Mesothelial cell of epicardium (in vitro differentiated cells): ENCODE measurements at places on chromosomes 5 and 9.
A peak's percentile ranks its signal among the peaks of the same experiment; 100 is the strongest.

GRCh38 chr5:134124289-134125038, 10.0 kb downstream of the TCF7 start:
- no peak for DNase-seq

DNA sequence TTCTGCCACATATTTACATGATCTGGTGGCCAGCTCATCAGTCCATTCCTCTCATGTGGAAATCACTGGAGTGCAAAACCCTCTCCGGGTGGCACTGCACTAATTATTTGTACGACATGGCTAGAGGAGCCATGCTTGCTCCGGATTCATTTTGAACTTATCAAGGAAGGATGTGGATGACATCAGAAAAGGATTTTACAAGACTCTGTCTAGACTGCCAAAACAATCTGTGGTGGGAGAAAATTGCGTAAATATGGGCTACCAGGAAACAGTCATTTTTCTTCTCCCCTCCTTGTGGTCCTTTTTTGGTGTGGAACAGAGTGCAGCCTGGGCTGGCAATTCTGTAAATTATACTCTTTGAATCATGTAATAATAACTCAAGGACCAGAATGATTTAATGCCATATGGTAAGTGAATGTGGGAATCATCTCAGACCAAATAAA, 123.4 kb upstream of the IFNE start:
- no peak for DNase-seq

- no peak for DNase-seq
These were observed 657.9 kb downstream of the TLR4 start for GRCh38 chr9:118362123-118362522.

DNA sequence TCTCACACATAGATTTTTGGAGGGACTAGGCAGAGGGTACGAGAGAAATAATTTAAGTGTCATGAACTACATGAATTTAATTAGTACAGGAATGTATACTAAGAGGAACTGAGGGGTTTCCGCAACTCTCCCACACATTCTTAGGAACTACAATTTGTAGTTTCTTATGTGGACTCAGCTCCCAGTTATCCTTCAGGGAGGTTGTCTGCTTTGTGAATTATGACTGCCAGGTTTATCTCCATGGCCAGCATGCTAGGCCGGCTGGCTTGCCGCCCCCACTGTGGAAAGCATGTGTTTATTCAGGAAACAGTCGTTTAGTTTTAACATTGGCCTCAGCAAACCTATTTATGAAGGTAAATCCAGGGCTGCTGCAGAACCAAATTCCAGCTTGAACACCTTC, 415.0 kb downstream of the KCTD16 start:
- DNase-seq, result no peak

GRCh38 chr9:72129271-72130156, 19.7 kb upstream of the GDA start:
- no peak for DNase-seq

- no peak for DNase-seq
These were observed 58.3 kb upstream of the MAP3K1 start for GRCh38 chr5:56757077-56757476.

- no peak for DNase-seq
These were observed 6.2 kb downstream of the KCNV2 start for GRCh38 chr9:2723376-2724065.

DNA sequence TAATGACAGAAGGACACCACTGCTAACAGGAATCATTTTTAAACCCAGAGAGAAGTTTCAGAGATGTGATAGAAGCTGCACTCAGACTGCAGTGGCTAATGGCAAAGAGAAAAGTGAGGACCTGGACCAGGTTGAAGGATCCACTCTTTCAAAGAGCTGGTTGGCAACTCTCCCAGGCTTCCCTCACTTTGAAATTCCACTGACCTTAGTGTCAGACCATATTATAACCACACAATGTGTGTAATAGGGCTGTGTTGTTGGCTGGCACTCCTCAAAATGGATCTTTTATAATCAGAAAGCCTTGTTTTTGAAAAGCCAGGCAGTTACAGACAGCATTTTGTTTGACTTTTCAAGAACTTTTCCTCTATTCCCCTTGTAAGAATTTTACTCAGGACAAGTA, 280.7 kb downstream of the PRELID2 start:
- DNase-seq, result no peak

GRCh38 chr5:147633173-147633572, 123.3 kb upstream of the DPYSL3 start:
- DNase-seq, result no peak

DNA sequence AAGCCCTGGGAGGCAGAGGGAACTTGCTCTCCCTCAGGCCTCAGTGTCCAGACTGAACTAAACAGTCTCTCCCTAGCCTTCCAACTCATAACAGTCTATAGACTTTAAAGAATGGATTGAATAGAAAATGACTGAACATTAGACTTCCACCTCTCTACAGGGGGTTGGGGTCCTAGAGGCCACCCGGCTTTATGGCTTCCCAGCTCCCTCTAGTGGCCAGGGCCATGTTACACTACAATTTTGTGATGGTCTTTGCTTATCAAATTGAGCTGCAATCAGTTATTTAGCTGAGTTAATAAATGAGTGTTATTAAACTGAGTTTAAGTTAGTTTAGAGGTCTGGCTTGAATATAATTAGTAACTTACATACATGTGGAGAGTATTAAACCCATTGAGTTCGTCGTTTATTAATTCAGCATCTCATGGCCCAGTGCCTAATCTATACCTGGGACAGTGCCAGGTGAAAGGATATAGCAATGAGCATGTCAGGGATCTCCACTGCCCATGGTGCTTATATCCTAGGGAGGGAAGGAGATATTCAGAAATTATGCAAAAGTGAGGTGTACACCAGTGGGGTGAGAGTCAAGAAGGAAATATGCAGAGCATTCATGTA, 105.2 kb downstream of the SH3TC2 start:
- no peak for DNase-seq

DNA sequence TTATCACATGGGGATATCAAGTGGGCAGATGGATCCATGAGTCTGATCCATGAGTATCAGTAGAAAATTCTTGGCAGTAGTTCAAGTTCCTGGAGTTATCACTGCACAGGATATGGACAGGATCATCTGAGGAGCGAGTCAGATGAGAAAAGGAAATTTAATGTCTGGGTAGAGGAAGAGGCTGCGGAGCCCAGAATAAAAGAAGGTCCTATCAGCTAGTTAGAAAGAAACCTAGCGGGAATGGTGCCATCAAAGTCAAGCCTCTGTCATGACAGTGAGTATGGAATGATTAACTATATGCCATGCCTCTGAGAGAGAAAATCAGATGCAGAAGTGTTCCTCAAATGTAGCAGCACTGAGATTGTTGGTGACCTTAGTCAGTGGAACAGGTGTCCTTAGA, 248.1 kb downstream of the PIK3R1 start:
- DNase-seq, result no peak

DNA sequence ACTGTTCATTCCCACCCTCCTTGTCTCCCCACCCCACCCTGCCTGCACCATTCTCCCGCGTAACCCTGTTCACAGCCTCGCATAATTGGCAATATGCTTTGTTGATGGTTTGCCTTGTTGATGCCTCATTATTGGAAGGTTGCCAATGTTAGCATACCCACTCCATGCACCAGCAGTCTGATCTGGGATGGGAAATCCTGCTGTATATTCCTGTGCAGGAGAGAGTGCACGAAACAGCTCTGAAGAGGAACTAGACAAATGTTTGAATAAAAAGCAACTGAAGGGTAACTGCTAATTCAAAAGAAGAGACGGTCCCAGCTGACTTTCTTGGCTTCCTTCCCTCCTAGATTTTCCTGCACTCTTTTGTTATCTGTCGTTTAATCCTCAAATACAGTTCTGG, 271.7 kb upstream of the TLE4 start:
- no peak for DNase-seq

- no peak for DNase-seq
These were observed 128.4 kb downstream of the SEC61B start for GRCh38 chr9:99350461-99350860.

- no peak for DNase-seq
These were observed 26.0 kb downstream of the MRPL22 start for GRCh38 chr5:154966874-154967273.

GRCh38 chr9:130311408-130312140, 46.0 kb downstream of the HMCN2 start:
- DNase-seq, result no peak

- no peak for DNase-seq
These were observed 175.8 kb upstream of the PLCXD3 start for GRCh38 chr5:41686191-41686590.

- no peak for DNase-seq
These were observed 9.7 kb downstream of the GSN start for GRCh38 chr9:121277518-121278295.

GRCh38 chr9:126723807-126724172, 81.0 kb upstream of the ZBTB43 start:
- DNase-seq, result no peak

DNA sequence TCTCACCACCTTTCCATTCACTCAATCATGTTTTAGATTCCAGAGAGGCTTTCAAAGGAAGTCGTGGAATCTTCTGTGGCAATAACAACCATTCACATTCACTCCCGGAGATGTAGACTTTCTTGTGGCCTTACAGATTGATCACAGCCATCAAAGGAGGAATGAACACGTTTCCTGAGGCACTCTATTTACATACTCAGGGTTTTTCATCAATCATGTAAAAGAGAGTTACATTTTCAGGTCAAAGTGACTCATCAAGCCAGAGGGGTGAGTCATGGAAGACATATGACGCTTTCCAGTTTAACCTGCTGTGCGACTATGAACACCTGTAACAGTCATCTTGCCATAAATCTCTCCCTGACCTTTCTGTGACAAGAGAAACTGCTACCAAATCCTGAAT, 39.3 kb upstream of the RAD23B start:
- no peak for DNase-seq

- DNase-seq, result no peak
These were observed 10.4 kb upstream of the GLIPR2 start for GRCh38 chr9:36126016-36126730.

DNA sequence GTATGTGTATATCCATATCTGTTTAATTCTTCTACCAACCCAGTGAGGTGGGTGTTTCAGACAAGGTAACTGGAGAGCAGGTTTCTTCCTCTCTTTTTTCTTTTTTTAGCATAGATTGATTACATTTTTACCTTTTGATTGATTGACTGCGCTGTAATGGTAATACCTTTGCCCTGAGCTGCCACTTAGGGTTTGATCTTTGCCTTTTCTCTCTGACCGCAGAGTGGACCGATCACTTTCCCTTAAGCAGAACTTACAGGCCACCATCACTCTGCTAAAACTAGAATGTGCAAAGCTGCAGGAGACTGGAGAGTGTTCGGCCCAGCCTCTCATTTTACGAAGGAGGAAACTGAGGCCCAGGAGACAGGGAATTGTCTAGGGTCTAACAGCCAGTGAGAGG, 38.0 kb downstream of the RCL1 start:
- no peak for DNase-seq

- DNase-seq, result peak; percentile 69
These were observed at the start of gene C1QTNF2 for GRCh38 chr5:160369990-160370712. TSS of gene C1QTNF2 (minus strand) at chr5:160370626. CDS start at chr5:160355011, 15,615 bp downstream.

GRCh38 chr5:142095035-142095434, 13.5 kb upstream of the NDFIP1 start:
- DNase-seq, result no peak

- no peak for DNase-seq
These were observed 329.0 kb downstream of the PARP8 start for GRCh38 chr5:50995285-50995942.

- DNase-seq, result no peak
These were observed 40.8 kb upstream of the FSTL4 start for GRCh38 chr5:133652951-133653759.

GRCh38 chr9:128712451-128713410, 10.4 kb downstream of the PKN3 start:
- no peak for DNase-seq

DNA sequence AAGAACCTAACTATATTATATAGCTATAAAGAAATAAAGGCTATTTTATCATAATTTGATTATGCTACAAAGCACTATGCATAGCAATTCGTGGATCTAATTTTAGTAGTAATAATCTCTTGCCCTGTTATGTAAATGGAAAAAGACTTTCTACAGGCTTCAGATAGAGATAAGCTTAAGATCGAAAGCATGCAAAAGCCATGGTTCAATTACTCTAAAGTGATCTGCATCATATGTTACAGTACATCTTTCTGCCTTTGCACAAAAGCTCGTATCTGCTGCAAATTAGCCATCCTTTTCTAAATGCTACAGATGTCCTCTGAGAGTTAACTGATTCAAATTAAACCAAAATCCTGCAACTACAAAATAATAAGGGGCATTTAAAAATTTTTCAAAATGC, 234.8 kb upstream of the TMEM161B start:
- DNase-seq, result no peak

- no peak for DNase-seq
These were observed 19.3 kb downstream of the AK3 start for GRCh38 chr9:4721736-4722135.
